Pancreas (tissue), 10 donors: ENCODE measurements at places on chromosomes 4 and X. TPM values are rescaled to one million over a fixed set of nuclear protein-coding genes. Genes with fewer than 3 reads are reported as not detected.
A peak's percentile ranks its signal among the peaks of the same experiment; 100 is the strongest.

The CLDN34 gene
- polyA plus RNA-seq: 0.30 TPM

- no peak for DNase-seq
Observed at GRCh38 chr4:115325836-115326235, 212.4 kb upstream of the NDST4 start.

The G6PD gene
- 17.0 TPM for polyA plus RNA-seq

- DNase-seq: no peak
Observed at GRCh38 chrX:134388161-134389109, 71.5 kb upstream of the HPRT1 start.

DNA sequence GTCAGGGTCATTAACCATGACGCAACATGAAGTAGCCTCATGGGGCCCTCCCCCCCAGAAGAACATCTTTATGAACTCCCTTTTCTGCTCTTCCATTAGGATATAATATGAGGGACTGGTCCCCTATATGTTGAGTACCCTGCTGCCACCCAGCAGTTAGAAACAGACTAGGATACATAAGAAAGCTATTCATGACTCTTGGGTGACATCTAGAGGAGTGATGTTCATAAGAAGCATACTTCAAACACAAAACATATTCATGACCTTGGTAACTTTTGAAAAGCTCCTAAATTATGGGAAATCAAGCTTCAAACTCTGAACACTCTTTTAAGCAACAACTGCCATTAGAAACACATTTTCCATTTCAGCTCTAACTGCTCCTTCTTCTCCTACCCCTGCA, 155.2 kb upstream of the SPIN4 start:
- no peak for DNase-seq

DNA sequence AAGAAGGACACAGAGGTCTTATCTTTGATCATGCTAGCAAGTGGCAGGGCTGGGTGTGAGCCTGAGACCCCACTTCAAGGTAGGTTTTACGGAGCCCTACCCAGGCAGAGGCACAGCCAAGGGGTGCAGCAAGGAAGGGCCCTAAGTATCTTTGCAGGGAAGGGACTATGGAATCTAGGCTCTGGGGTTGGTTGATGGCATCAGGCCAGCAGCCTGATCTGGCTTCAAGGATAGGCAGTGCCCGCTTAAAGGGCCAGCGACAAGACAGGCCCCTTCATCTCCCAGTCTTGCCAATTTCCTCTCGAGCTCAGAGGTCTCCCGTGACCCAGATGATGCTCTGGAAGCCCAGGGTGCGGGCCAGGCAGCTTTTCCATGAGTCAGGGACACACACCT, 5.8 kb downstream of the ABLIM2 start:
- peak; percentile 68 for DNase-seq

The PRDM8 gene
- polyA plus RNA-seq: 0.28 TPM

- no peak for DNase-seq
Observed at GRCh38 chr4:184228056-184228705, 10.5 kb upstream of the ENPP6 start.

DNA sequence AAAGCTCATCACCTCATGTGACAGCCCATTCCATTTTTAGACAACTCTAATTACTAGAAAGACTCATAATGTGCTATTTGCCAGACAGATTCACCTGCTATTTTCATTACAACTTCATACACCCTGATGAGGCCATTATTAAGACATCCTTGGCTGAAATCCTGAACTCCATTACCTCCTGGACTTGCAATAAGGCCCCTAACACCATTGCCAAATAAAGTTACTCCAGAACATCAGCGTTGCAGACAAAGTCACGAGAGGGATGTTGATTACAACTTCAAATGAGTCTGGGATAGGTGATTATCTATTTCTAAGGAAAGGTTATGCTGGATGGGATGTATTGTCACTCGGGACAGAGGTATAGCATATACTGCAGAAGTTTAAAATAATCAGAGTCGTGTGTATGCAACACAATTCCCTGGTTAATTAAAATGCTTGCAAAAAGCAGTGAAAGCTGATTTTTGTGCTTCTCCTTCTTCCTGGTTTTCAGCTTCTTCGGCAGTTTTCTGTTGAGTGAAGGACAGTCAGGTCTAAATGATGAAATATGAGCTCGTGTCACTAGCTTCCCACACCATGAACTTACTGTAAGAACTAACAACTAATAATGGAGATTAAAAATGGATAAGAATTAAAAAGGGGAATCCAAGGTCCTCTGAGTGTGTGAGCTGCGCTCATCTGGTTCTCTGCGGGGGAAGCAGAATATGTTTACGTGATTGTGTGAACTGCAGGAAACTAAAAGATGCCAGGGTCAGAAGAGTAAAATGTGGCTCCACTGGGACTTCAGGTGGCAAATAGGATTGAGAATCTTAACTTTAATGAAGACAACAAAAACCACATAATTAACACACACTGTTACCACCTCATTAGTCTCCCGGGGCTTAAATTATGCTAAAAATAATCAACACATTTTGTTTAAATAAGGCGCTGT, 17.6 kb upstream of the SOD3 start:
- DNase-seq: no peak

The HTT-AS gene
- polyA plus RNA-seq: not detected

DNA sequence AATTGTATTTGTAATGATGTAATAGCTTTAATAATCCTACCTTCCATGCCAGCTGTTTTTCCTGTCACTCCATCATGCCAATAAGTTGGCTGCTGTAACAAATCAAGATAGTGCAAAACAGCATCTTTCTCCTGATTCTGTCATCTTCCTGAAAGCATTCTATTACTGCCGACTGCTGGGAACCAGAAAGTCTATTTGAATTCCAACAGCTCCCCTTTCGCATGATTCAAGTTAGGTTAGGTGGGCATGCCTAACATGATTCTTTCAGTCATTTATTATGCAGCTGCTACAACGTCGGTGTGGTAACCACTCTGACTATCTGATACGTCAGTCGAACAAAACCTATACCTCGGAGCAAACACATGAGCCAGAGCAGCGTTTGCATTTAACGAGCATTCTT, 127.9 kb upstream of the DMD start:
- no peak for DNase-seq

The UGT2B15 gene
- polyA plus RNA-seq: 4.1 TPM

DNA sequence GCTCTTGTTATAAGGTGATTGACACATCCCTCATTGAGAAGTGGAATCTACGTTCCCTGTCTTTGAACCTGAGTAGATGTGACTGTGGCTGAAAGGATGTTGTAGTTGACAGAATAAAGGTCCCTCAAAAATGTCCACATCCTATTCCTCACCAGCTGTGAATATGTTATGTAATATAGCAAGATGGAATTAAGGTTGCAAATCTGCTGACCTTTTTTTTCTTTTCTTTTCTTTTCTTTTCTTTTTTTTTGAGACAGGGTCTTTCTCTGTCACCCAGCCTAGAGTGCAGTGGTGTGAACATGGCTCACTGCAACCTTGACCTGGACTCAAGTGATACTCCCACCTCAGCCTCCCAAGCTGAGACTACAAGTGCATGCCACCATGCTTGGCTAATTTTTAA, 7.2 kb upstream of the CCNG2 start:
- no peak for DNase-seq

- DNase-seq: no peak
Observed at GRCh38 chr4:145881576-145881975, 57.0 kb downstream of the ZNF827 start.

The MUC7 gene
- 0.02 TPM for polyA plus RNA-seq

DNA sequence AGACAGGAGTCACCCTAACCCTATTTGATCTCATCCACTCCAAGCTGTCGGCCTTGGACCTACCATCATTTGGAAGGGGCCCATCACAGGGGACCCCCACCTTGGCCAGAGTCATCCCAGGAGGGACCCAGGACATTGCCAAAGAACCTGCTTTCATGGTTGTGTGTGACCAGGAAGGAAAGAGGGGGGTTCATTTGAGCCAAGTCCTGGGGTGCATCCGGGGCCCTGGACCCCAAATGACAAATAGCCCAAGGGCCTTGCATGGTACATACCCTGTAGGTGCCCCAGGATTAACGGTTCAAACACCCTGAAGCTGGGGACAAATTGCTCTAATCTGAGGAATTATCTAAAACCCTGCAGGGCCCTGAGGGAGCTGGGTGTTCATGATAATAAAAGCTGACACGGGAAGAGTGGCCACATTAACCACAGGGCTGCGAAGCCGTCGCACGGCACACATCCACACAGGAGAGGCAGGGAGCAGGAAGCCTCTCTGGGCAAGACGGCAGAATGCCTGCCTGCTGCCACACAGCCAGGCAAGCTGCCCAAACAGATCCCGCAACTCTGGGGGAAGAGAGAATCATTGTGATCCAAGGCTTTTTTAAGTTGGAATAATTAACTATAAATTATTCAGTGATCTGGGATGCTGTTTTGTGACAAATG, 28.2 kb upstream of the PPP2R2C start:
- no peak for DNase-seq

The RIPPLY1 gene
- polyA plus RNA-seq: 0.23 TPM

DNA sequence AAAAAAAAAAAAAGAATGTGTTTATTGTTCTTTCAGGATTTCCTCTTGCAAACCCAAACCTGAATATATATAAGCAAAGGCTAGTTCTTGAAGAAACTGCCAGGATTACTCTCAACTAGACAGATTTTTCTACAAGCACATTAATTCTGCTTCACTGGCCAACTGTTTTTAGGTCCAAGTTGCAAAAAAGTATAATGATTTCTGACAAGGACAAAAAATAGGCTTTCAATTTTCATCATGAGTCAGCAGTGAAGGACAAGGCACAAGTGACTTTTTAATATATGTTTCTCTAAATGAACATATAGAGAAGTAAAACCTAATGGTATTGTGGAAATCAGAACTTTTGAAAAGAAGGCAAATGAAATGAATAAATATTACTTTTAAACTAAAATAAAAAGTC, 73.7 kb downstream of the ELOVL6 start:
- DNase-seq: no peak

The AMBN gene
- 0.05 TPM for polyA plus RNA-seq

The ATP2B3 gene
- polyA plus RNA-seq: 0.12 TPM

The EREG gene
- not detected for polyA plus RNA-seq

GRCh38 chr4:154205471-154205870, 286.1 kb downstream of the DCHS2 start:
- DNase-seq: no peak

DNA sequence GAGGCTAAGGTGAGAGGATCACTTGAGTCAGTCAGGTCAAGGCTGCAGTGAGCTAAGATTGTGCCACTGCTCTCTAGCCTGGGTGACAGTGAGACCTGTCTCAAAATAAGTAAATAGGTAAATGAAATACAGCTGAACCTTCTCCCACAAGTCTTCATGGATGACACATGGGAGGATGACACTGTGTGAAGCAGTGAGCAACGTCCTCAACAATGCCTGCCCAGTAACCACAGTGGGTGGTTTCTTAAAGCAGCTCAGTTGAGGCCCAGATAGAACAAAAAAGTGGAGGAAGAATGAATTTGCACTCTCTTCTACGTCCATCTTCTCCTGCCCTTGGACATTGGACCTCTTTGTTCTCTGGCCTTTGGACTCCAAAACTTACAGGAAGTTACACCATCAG, 52.7 kb downstream of the MSX1 start:
- DNase-seq: no peak

- no peak for DNase-seq
Observed at GRCh38 chr4:101141230-101141629, 206.1 kb downstream of the PPP3CA start.

- DNase-seq: no peak
Observed at GRCh38 chrX:47093248-47093647, 15.0 kb downstream of the RGN start.

DNA sequence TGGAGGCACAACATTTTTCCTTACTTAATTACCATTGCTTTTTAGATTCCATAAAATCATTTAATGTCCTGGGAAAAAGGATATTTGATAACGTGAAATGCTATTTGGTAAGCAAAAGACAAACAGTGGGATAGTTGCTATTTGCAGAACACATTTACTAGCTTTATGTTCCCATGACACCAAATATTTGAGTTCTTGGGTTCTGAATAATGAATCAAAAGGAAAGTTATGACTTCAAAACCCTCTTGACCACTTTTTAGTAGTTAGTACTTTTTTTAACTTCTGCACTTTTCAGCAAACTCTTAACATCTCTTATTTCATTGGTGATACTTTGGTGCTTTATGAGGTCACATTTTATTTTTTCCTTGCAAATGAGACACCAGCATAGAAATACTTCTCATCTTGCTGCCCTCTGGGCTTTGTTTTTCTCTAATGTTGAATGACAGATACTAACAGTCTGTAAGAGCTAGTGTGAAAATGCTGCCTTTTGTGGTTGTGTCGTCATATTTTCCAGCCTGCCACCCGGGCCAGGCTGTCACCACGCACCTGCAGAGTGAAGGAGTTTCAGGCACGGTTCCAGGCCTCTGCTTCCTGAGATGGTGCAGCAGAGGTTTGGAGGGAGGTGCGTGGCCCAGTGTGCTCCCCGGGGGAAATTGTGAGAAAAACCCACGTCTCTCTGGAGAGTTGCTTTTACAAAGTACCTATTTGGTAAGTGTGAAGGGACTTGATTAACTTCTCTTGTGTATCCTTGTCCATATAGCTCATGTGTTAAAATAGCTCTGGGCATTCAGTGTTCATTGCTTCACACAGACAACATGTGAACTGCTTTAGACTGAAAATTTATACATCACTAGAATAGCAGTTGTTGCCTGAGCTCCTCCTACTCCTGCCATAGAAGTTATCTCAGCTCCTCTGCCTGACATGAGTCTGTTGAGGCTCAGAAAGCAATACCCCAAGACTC, 34.7 kb downstream of the MSL3 start:
- DNase-seq: no peak

GRCh38 chrX:24515447-24515846, 50.4 kb downstream of the PDK3 start:
- no peak for DNase-seq

DNA sequence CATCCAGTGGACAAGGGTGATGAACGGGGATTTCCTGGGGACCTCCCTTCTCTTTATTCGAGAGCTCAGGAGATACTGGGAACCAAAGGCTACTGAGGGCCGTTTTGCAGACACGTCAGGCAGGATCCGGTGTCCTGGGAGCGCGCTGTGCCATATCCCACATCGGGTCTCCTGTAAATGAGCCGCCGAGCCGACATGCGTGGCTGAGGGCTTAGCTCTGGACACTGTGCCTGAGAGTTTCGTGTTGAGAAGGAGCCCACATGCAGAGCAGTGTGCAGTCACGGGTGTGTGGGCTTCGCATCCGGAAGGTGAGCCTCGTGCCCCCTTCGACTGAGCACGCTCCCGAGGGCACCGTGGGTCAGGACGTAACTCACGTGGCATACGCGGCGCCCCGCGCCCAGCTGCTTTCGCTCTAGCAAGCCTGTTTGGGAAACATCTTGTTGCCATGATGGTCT, 28.5 kb upstream of the HGFAC start:
- no peak for DNase-seq
